ENCODE measurements at places on chromosomes 16 and 17.

GRCh38 chr16:71367241-71367976 lies 8.9 kb downstream of the CALB2 start:
- DNase-seq, result peak; percentile 57

DNA sequence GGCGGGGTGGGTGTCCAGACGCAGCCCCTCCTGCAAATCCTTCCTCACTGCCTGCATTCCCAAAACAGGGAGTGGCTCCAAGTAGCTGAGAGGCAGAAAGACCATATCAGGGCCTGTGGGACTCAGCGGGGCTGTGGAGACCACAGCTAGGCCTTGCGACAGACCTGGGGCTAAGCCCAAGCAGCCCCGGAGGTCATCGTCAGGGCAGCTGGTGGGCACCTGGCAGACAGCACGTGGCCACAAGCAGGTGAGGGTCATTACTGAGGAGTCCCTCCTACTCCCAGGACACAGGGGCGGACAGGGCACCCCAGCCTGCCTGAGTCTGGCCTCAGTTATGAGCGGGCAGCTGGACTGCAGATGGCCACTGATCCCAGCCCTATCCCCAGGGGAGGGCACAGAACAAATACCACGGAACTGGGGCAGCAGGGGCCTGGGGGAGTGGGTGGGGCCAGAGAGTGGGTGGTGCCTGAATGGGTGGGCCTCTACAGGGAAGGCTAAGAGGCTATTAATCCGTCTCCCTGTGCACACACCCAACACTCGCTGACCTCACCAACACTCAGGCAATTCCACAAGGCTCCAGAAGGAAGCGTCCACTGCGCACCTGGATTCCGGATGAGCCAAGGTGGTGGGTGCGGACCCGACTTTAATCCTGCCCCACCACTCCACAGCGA lies 8.5 kb downstream of the HS3ST6 start:
- DNase-seq, result no peak

GRCh38 chr16:29893553-29893952 lies 5.8 kb downstream of the SEZ6L2 start:
- no peak for DNase-seq

GRCh38 chr17:80616705-80617104 lies 72.1 kb downstream of the RPTOR start:
- DNase-seq, result no peak

Data from EH (cell line).